ENCODE measurements at places on chromosomes 1 and 21.

- no peak for DNase-seq
These were observed 4.0 kb upstream of the SAMSN1 start for GRCh38 chr21:14550135-14550534.

DNA sequence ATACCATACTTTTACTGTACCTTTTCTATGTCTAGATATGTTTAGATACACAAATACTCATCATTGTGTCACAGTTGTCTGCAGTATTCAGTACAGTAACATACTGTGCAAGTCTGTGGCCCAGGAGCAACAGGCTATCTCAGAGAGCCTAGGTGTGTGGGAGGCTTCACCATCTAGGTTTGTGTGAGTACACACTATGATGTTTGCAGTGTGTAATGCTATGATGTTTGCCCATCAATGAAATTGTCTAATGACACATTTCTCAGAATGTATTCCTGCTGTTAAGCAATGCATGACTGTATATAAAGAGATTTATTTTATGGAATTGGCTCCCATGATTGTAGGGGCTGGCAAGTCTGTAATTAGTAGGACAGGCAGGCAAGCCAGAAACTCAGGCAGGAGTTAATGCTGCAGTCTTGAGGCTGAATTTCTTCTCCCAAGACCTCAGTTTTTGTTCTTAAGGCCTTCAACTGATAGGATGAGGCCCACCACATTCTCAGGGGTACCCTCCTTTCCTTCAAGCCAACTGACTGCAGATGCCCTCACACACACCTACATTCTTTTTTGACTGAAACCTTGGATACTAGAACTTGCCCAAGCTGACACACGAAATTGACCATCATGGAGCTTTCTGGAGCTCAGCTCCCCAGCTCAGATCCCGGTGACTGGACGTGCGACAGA is 7.7 kb upstream of the AGTRAP start:
- DNase-seq: no peak

DNA sequence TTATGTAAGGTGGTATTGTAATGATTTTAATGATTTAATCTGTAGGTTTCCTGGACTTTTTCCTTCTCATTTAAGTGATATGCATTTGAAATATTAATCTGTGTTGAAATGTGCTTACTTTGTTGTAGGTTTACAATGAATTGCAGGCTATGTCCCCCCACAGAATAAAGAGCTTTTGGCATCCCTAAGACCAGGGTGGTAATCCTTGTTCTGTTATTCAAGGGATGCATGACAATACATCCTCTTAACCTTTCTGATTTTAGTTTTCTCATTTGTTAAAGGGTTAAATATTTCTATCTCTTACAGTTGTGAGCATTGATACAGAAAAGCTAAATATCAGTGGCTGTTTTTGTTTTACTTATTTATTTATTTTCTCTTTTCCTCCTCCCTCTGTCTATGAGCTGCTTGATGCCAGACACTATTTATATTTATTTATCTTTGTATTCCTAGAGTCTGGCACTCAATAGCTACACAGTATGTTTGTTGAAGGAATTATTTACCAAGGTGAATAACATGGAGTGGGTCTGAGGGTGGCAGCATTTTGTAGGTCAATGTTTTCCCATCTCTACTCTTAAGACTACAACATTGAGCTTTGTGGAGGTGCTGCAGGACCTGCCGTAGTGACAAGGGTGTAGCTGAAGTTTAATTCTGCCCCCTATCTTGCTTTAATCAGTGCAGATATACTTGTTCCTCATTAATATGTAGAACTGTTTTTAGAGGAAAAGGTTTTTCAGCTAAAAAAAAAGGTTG is 19.9 kb upstream of the ADGRL2 start:
- no peak for DNase-seq

DNA sequence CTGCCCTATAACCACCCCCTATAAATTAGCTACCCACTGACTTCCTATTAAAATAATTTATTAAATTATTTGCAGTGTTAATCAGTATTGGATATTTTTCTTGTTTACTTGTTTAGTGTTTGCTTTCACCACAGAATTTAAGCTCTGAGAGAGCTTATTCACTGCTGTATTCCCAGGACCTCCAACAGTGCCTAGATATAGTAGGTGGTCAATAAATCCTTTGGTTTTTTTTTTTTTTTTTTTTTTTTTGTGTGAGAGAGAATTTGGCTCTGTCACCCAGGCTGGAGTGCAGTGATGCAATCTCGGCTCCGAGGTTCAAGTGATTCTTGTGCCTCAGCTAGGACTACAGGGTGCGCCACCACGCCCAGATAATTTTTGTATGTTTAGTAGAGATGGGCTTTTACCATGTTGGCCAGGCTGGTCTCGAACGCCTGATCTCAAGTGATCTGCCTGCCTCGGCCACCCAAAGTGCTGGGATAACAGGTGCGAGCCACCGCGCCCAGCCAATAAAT is 1.1 kb upstream of the OSBPL9 start:
- no peak for DNase-seq

DNA sequence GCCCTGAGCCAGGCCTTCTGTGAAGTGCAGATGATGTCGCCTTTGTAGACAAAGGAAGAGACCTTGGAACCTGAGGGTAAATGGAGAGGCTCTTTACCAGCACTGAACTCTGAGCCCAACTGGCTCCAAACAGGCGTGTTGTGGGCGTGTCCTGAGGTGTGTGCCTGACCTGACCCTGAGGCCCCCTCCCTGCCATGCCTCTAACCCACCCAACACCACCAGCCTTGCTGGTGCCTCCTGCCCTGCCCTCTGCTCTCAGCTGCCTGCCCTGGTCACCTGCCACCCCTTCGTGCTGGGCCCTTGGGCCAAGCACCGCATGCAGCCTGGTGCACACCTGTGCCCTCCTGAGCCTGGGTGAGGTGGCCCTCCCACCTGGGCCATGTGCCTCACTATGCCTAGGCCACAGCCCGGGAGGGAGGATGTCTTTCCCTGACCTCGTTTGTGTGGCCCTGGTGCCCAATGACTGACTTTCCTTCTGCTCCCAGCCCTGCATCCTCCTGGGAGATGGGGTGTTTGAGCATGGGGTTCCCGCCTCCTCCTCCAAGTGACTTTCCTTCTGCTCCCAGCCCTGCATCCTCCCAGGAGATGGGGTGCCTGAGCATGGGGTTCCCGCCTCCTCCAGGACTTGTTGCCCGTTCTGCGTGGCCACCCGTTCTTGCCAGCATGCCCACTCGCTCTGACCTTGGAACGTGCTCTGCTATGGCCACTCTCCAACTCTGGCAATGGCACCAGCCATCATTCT is 157.0 kb downstream of the PCBP3 start:
- DNase-seq: no peak

DNA sequence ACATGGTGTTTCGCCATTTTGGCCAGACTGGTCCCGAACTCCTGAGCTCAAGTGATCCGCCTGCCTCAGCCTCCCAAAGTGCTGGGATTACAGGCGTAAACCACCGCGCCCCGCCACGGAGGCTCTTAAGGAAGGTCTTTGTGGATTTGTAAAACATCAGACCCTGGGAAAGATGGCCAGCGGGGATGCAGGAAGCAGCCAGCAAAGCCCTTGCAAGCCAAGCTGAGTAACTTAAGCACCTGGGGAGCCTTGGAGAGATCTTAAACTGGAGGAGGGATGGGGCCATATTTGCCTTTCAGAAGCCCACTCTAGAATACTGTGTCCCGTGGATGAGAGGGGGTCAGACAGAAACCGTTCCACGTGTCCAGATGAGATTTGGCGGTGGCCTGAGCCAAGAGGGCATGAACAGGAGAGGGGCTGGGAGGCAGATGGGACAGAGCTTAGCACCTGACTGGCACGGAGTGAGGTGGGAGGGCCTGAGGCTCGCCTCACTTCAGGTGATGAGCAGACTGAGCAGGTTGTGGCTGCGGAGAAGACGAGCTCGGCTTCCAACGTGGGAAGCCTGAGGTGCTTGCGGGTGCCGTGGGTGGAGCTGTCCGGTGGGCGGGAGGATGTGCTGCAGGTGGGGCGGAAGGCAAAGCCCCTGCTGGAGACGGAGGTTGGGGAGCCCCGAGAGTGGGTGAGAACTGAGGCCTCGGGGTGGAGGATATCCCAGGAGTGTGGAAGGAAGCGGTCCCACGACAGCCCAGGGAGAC is 11.7 kb downstream of the C1orf216 start:
- no peak for DNase-seq

DNA sequence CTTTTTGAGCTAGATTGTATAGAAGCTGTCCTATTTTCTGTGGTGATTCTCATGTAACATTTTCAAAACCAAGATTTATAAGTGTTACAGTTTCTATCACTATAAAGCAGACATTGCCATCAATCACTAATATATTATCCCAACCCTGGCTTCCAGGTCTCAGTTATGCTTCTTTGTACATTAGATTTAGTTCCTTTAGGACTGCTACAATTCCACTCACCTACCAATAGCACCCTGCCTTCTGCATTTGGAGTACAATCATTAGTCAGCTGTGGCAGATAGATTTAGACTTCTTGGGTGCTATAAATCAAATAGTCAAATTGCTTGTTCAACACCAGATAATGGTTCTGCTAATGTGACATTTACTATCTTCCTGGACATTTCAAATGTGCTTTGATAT is 281.6 kb downstream of the BRINP3 start:
- DNase-seq: no peak

GRCh38 chr1:91876781-91877573 is 9.0 kb downstream of the TGFBR3 start:
- DNase-seq: no peak

DNA sequence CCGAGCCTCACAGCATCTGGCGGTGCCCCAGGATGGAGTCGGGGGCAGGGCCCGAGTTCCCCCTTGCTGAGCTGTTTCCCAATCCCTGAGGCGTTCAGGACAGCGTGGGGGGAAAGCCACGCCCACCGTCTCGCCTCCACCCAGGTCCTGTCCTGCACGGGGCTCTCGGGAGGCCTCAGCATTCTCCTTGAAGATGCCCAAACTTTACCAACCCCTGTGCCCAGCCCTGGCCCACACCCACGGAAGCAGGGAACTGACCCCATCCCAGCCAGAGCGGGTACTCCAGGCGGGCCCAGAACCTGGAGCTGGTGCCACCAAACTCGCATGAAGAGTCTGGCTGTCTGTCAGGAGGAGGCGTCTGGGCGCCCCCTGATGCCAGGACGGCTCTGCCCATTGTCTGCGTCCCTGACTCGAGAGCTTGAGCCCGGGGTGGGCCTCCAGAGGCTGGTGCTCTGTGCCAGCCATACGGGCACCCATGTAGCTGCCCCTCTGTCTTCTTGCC is 35.3 kb upstream of the POFUT2 start:
- no peak for DNase-seq

- DNase-seq: no peak
These were observed 30.5 kb downstream of the ZCCHC17 start for GRCh38 chr1:31327381-31327780.

DNA sequence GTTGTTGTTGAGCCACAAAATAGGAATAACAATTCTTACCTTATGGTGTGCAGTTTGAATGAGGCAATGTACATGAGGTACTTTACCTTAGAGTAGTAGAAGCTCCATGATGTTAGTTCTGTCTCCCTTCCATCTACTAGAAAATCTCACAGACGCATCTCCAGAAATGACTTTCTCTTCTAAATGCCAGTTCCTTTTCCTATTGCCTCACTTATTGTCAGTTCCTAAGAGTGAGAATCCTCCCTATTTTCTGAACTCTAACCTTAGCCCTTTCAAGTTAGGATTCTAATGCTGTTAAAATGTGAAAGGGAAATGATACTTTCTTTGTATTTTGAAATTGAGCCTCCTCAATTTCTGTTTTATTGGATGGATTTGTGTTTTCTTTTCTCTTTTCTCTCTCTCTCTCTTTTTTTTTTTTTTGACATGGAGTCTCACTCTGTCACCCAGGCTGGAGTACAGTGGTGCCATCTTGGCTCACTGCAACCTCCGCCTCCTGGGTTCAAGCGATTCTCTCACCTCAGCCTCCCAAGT is 18.6 kb upstream of the MAPKAPK2 start:
- no peak for DNase-seq

GRCh38 chr1:21362096-21362495 is 71.8 kb upstream of the ECE1 start:
- no peak for DNase-seq

DNA sequence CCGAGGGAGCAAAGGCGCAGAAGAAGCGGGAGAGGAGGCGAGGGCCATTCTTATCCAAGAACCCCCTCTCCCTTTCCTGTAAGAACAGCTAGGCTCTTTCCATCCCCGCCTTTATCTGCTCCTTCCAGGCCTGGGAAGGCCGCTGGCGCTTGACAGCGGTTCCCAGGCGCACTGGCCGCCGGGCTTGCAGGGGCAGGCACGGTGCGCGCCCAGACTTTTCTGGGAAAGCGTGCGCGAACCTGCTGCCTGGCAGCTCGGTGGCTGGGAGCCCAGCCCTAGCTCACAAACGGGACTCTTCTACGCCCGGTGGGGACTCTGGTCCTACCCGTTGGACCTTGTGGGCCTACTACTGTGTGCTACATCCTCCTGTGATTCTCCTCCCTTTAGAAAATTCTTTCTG is 8.8 kb upstream of the IFNLR1 start:
- no peak for DNase-seq

DNA sequence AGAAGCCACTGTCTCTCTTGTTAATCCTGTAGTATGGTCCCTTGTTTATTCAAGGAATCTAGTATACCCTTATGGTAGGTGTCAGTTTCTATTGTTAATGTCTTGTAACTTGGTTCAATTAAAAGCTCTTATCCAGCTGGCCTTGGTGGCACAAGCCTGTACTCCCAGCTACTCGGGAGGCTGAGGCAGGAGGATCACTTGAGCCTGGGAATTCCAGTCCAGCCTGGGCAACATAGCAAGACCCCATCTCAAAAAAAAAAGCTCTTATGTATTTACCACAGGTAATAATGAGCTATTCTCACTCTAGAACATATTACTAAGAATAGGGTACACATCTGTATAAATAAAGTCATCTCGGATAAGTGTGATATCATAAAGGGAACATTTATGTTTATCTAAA is 46.5 kb downstream of the TMEM200B start:
- no peak for DNase-seq
